ENCODE measurements at places on chromosomes 2 and 18.

GRCh38 chr2:165617741-165618481 is 148.4 kb downstream of the CSRNP3 start:
- no peak overlapping the region for H3K4me3 ChIP-seq
- H3K27ac ChIP-seq, result no peak overlapping the region
- no peak for DNase-seq
- peaks cover 23% of the 10 kb centered on the region for H3K27me3 ChIP-seq
- H3K4me1 ChIP-seq, result no peaks in the 10 kb centered on the region
- no peaks in the 10 kb centered on the region for H3K36me3 ChIP-seq

GRCh38 chr2:204972606-204973336 is 427.5 kb downstream of the PARD3B start:
- no peaks in the 10 kb centered on the region for H3K4me1 ChIP-seq
- H3K4me3 ChIP-seq, result no peak overlapping the region
- H3K36me3 ChIP-seq, result no peaks in the 10 kb centered on the region
- DNase-seq, result no peak
- H3K27me3 ChIP-seq, result no peaks in the 10 kb centered on the region

DNA sequence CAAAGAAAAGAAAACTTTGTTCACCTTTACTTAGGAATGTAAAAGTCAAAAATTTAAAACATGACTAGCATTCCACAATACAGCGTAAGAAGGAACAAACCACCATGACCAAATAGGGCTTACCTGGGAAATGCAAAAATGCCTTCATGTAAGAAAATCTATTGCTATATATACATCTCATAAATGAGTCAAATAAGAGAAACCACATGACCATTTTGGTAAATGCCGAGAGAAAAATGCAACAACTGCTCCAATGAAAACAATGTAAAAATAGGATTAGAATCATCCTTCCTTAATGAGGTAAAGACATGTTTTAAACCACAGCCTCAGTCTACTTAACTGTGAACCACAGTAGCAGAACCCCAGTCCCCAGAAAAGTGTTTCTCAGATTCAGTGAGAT is 49.4 kb downstream of the TGOLN2 start:
- no peaks in the 10 kb centered on the region for H3K36me3 ChIP-seq
- no peak overlapping the region for H3K27ac ChIP-seq
- no peak for DNase-seq

DNA sequence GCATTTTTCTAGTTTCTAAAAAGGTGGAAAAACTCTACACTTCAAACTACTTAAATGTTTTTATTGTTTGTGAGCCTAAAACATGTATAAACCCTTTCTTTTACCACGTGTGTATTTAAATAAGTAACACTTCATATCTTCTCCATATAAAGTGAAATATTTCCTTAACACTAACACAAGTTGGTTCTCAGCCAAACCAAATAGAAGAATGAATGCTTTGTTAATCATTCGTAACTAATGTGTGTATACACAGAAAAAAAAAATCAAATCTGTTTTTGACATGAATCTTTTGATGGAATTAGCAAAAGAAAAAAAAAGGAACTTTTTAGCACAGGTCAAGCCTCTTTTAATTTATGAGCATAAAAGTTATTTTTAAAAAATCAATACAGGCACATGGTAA is 89.3 kb downstream of the EHBP1 start:
- H3K4me3 ChIP-seq, result no peak overlapping the region
- no peaks in the 10 kb centered on the region for H3K27me3 ChIP-seq
- no peaks in the 10 kb centered on the region for H3K4me1 ChIP-seq
- no peak overlapping the region for H3K27ac ChIP-seq
- DNase-seq, result no peak

DNA sequence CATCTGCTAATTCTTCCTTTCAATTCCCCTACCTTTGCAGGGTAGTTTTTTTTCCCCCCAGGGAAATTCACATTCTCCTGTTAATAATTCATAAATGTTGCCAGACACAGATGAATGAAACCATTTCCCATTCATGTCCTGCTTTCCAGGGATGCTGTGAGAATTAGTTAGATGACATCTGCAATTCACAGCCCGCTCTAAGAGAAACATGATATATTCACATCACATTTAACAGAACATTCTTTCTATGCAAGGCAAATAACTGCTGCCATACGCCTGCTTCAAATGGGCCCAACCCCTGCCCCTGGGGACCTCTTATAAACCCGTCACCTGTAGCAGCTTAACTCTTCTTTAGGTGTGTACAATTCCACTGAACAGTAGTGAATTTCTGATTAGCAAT is 110.6 kb upstream of the CTAGE1 start:
- no peak overlapping the region for H3K4me3 ChIP-seq
- H3K27ac ChIP-seq, result no peak overlapping the region
- no peaks in the 10 kb centered on the region for H3K36me3 ChIP-seq

- no peak overlapping the region for H3K4me3 ChIP-seq
- H3K36me3 ChIP-seq, result no peaks in the 10 kb centered on the region
- peaks cover 25% of the 10 kb centered on the region for H3K27me3 ChIP-seq
- no peak overlapping the region for H3K27ac ChIP-seq
- H3K4me1 ChIP-seq, result no peaks in the 10 kb centered on the region
These were observed 199.6 kb downstream of the VAPA start for GRCh38 chr18:10113121-10114022.

DNA sequence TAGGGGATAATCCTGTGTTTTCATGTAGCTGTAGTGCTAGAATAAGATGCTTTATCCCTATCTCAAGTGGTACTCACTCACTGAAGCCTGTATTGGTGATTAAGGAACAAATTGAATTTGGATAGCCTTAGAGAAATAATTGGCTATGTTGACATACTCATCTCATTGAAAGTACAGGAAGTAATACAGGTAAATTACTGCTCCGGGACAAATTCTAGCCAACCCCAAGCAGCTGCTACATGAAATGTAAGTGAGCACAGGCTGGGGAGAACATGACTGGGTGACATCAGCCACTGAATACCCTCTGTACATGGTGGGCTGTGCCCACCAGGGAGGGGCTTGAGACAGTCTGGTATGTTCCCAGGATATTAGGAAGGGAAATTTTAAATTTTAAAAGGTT is 188.4 kb upstream of the RASGRP3 start:
- H3K36me3 ChIP-seq, result no peaks in the 10 kb centered on the region
- no peak for DNase-seq
- H3K27me3 ChIP-seq, result peaks cover 29% of the 10 kb centered on the region
- peak overlapping the region; percentile 71 for H3K27ac ChIP-seq

GRCh38 chr2:18677280-18677679 is 87.9 kb upstream of the NT5C1B start:
- no peak for DNase-seq
- no peaks in the 10 kb centered on the region for H3K4me1 ChIP-seq
- H3K27me3 ChIP-seq, result no peaks in the 10 kb centered on the region
- no peak overlapping the region for H3K4me3 ChIP-seq
- no peaks in the 10 kb centered on the region for H3K36me3 ChIP-seq
- H3K27ac ChIP-seq, result no peak overlapping the region
